ENCODE measurements at places on chromosomes 2 and 18.

DNA sequence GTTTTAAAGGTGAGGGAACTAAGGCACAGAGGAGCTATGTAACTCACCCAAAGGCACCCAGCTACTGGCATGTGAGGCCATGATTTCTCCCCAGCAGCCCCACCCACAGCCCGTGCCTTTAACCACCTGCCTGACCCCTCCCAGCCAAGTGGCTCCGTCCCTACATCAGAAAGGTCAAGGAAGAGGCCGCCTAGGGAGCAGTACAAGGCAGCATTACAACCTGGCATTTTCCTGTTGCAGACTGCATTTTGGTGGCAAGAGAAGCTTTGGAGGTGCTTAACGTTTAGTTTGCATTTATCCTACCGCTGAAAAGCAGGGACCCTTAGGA lies 17.5 kb downstream of the STEAP3 start:
- DNase-seq, result no peak

DNA sequence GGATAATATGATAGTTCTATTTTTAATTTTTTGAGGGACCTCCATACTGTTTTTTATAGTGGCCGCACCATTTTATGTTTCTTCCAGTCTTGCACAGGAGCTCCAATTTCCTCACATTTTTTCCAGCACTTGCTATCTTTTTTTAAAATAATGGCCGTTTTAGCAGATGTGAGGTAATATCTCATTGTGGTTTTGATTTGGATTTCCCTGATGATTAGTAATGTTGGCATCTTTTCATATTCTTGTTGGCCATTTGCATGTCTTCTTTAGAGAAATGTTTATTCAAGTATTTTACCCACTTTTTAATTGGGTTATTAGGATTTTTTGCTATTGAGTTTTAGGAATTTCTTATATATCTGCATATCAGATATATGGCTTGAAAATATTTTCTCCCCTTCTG lies 29.9 kb upstream of the NAPG start:
- DNase-seq, result no peak

DNA sequence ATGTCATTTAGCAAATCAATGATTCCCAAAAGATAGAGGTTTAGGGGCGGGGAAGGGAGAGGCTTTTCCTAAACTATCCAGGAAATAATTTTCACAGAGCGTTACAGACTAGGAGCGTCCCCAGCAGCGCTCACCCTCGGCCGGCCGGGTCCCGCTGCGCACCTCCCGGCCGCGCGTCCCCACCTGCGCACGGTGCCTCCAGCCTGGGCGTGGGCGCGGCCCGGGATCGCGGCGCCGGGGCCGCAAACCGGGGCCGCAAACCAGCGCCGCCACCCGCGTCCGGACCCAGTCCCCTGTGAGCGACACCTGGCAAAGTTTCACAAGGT lies 684 bp upstream of the ZCCHC2 start:
- no peak for DNase-seq

DNA sequence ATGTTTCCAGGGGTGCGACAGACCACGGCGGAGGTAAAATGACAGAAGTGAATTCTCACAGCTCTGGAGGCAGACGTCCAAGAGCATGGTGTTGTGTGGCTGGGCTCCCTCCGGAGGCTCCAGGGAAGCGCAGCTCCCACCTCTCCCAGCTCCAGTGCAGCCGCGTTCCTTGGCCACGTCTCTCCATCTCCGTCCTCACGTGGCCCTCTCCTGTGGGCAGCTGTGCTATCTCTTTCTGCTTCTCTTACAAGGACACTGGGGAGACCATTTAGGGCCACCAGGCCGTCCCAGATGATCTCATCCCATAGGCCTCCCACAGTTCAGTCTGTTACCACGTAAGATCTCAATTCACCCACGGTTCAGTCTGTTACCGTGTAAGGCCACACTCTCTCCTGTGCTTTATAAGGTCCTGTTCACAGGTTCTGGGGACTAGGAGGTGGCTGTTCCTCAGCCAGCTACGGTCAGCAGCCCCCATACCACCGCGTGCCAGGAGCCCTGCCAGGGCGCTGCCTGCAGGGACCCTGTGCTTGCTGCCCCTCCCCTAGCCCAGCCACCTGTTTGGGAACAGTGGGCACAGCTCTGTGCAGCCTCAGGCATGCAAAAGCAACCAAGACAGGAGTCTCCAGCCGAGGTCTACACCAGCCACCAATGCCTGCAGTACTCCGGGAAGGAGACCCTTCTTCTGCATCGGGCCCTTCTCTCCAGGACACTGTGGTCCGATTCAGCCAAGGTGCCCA lies 2.9 kb upstream of the MAB21L4 start:
- DNase-seq, result no peak

- no peak for DNase-seq
These were observed 65.0 kb downstream of the ATP8B1 start for GRCh38 chr18:57738078-57738477.
